Lung (tissue), 17 donors: ENCODE measurements at places on chromosomes 11 and 22.

DNA sequence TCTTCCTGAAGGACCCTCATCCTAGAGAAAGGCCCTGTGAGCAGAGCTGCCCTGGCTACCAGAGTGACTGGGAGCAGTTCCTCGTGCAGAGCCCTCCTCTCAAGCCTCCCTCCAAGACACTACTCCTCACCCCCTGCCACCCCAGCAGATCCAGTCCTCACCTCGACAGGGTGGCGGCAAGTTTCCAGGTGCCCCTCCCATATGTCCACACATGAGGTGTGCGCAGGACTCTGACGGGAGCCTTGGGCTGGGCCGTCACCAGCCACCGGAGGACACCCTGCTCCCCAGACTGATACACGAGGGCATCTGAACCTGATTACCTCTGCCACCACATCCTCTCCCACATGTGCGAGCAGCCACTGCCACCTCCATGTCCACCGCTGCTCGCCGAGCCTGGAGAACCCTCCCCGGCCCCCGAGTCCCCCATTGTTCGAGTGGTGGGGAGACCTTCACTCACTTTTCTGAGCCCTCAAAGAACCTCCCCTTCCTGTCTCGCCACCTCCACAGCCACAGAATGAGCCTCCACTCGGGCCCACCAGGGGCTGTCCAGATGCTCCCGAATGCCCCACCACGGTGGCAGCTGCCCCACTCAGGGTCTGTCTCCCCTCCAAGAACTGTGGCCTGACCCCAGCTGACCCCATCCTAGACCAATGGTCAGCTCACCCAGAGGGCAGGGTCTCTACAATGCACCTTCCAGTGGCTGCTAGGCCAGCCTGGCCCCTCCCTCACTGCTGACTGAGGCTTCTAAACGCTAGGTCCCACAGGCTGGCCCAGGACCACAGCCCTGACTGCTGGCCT is 62.5 kb downstream of the DGCR2 start:
- no peak for DNase-seq

GRCh38 chr11:125886997-125887372 is 483 bp upstream of the HYLS1 start:
- no peak for DNase-seq

DNA sequence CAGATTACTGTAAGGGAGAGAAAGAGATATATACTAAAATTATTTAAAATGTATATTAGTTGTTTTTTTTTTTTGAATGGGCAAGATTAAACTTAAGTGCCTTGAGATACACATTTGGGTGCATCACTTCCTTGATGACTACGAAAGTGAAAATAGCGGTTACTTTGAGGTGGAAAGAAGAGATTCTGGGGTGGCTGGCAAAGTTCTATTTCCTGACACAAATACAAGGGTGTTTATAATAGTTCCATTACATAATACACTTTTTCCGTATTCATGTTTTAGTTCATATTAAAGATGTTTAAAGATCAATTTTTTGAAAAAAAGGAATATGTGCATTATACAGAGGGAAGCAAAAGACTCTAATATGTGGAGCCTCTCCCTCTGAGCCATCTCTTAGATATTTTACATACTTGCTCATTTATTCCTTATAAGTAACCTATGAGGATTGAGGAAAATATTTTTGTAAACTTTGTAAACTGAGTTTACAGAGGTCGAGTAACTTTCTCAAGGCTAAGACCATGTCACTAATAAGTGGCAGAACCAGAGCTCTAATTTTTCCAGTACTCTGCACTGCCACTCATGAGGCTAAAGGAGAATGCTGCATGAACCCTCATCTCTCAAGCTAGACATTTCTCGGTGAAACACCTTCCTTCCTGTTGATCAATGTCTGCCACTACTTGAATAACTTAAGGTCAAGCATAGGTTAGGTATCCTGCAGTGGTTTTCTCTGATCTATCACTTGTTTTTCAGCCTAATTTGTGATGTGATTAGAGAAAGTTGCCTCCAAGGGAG is 58.6 kb downstream of the DDIAS start:
- no peak for DNase-seq

GRCh38 chr22:36807627-36808026 is 9.2 kb downstream of the PVALB start:
- no peak for DNase-seq

- no peak for DNase-seq
Measured at GRCh38 chr11:70089631-70090030, 11.5 kb downstream of the ANO1 start.

DNA sequence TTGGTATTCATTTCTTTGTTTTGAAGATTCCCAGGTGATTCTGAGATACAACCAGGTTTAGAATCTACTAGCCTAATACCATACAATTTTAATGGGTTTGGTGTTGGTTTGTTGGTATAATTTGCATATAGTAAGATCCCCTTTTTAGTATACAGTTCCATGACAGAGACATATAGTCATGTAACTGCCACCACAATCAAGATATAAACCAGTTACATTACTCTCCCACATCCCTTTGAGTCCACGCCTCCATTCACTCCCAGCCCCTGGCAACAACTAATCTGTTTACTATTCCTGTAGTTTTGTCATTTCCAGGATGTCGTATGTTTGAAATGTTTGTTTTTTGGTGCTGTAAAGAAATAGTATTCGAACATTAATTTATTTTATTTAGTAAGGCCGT is 4.3 kb downstream of the ASRGL1 start:
- no peak for DNase-seq

- DNase-seq, result no peak
Measured at GRCh38 chr22:46240907-46241306, 9.2 kb downstream of the CDPF1 start.

DNA sequence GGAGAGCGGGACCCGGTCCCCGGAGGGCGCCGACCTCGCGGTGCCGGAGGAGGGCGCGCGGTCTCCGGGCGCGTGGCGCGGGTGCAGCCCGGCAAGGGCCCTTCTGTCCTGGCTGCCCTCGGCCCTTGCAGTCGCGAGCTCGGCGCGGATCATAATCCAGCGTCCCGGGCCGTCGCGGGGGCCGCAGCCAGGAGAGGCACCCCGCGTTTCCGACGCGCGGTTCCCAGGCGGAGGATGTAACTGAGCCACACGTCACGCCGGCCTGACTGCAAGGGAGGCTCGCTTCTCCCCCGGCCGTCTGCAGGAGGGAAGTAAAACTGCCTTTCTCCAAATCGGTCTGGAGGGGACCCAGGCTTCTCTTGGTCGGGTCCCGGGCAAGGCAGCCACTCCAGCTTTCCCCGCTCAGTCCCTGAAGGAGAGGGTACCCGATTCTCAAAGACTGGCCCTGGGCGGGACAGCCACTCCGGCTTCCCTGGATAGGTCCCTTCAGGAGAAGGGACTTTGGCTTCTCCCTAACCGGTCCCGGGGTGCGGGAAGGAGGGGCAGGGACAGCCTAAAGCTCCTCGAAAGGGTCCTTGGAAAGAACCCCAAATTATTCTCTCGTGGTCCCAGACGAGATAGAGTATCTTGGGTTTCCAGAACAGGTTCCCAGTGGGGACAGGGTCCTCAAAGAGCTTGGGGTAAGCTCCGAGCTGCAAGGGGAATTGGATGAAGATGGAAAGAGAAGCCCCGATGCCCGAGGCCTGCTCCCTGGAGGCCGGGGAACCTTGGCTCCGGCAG is 836 bp downstream of the SPON1 start:
- DNase-seq, result peak; percentile 69

DNA sequence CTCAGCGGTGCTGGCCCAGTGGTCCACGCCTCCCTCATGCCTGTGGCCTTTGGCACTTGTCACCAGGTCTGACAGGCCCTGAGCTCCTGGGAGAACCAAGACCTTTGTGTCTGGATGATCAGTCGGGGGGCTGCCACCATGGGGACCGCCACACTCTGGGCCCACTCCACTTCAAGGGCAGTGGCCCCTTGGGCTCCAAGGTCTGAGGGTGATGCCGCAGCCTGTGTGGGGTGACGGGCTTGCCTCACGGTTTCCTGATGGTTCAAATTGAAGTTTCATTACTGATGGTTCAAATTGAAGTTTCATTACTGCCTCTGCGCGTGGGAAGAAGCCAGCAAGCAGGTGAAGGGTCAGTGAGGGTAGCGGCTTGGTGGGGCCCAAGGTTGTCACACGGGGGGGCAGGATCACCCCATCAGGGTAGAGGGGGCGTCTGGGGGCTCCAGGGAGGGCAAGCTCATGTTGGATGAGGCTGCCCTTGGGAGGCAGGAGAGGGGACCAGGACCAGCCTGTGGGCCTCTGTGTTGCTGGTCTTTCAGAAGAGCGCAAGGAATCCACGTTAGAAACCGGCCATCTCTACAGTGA is 27.5 kb downstream of the TRMU start:
- DNase-seq, result no peak

- no peak for DNase-seq
Measured at GRCh38 chr22:24687322-24687721, 84.3 kb downstream of the GGT1 start.

GRCh38 chr22:45246060-45246985 is 5.6 kb upstream of the KIAA0930 start:
- peak; percentile 42 for DNase-seq

DNA sequence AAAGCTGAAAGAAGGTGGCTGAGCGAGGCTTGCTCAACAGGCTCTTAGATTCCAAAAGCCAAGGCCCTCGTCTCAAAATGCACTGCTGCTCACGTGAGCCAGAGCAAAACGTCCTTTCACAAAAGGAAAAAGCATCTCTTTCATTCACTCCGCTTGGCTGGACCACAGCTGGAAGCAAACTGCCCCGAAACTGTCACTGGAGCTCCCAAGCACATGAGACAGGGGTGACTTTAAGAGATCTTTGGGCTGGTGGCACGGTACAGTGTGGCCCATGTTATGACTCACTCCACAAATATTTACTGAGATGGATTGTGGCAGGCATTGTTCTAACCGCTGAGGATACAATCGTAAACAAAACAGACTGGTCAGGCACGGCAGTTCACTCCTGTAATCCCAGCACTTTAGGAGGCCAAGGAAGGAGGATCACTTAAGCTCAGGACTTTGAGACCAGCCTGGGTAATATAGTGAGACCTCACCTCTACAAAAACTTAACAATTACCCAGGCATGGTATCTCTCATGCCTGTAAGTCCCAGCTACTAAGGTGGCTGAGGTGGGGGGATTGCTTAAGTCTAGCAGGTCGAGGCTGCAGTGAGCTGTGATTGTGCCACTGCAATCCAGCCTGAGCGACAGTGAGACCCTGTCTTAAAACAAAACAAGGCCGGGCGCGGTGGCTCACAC is 3.6 kb downstream of the PLA2G6 start:
- DNase-seq, result peak; percentile 52

DNA sequence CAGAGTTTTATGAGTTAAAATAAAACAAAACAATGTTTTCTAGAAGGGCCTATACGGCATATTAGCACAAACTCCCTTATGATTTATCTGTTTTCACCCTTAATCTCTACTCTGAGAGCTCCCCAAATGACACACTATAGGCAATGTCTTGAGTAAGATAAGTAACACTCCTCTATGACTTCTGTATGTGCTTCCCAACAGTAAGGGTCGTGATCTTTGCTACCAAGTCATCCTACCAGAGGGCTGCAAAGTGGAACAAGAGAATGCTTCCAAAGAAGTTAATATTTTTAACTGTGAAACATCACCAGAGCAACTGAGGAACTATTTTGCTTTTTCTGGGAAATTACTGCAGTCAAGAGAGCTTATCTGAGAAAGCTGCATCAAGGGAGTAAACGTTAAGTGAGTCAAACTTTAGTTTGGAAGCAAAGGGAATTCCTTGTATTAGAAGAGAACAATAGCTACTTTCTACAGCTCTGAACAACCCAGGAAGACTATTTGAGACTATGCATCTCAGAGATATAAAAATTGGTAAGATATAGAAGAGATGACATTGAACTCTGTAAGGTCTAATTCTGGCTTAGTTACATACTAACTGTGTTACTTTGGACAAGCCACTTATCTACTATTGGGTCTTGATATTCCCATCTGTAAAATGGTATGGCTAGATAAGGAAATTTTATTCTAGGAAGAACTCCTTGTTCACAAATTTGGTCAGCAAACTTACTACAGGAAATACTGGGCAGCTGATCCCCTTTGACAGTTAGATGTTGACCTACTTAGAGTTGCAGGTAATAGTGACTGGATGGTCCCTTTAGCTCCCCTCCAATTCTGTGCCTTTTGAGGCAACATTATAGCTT is 43.7 kb upstream of the CCDC34 start:
- DNase-seq, result no peak

- DNase-seq, result no peak
Measured at GRCh38 chr11:93517611-93518010, 25.6 kb downstream of the SMCO4 start.

GRCh38 chr11:115930886-115931547 is 426.8 kb upstream of the CADM1 start:
- DNase-seq, result no peak

- DNase-seq, result no peak
Measured at GRCh38 chr11:55895216-55895615, 12.1 kb downstream of the TRIM51 start.

- DNase-seq, result no peak
Measured at GRCh38 chr11:59833602-59834001, 11.7 kb downstream of the CBLIF start.

GRCh38 chr11:110538154-110538553 is 108.4 kb downstream of the FDX1 start:
- DNase-seq, result no peak

DNA sequence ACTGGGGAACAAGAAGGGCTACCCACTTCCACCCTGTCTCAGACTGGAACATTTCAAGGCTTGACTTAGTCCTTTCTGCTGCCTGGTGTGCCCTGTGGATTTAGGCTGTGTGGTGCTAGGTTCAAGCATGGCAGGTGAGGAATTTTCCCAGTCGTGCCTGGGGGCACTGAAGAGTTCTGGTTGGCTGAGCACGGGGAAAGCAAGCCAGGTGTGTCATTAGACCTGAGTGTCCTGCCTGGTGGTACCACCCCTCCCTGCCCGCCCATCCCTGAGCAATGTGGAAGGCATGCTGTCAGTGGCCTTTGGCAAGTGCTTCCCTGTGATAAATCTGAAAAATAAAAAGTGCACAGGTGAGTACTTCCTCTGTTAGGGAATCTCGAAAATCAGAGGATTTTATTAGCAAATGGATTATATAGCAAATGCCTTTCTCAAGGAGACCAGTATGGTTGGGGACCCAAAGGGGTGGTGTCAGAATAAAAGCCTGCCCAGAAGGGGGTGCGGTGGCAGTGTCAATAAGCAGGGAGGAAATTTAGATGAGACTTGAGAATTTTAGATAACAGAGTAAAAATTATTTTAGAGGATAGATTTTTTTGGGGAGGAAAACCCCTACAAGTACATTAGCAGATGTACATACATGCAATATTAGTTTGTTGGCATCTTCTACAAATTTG is 22.8 kb downstream of the TEAD1 start:
- no peak for DNase-seq

GRCh38 chr22:19579115-19579811 is 55.1 kb upstream of the CLDN5 start:
- no peak for DNase-seq

GRCh38 chr22:21889251-21889990 is 22.0 kb upstream of the MAPK1 start:
- DNase-seq, result no peak

GRCh38 chr11:123217897-123218296 is 22.8 kb upstream of the CLMP start:
- no peak for DNase-seq
